Left hindlimb (tissue), 1 donor: ENCODE measurements at places on chromosomes 13 and 19.

DNA sequence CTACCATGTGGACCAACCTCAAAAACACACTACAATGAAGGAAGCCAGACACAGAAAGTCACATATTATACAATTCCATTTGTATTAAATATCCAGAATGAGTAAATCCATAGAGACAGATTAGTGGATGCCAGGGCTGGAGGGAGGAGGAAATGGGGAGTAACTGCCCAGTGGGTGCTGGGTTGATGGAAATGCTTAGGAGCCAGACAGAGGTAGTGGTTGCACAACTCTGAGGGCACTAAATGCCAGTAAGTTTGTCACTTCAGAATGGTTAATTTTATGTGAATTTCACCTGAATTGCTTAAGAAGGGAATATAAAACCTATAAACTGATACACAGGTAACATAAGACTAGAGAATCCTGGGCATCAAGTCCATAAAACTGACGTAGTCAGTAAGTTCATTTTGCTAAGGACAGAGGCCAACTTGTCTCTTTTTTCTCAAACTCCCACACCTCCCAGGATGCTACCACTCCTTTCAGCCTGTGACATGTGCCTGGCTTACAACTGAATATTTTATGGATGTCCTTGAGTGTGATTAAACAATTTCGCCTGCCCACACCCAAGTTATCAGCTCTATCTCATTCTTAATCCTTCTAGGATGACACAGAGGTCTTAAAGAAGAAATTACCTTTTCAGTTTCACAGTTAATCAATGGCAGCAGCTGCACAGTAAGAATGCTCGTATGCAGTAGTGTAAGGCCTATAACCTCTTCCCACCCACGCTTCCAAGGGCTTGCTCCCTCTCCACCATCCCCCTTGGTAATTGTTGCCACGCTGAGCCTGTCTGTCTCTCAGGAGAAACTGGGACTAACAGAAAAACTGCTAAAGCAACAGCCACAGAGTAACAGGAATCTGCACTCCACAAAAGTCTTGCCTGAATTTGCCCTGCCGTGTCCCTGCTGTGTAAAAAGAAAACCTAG, 5.9 kb upstream of the MLNR start:
- DNase-seq, result no peak

- DNase-seq, result no peak
Measured at GRCh38 chr13:95002126-95002525, 289.8 kb upstream of the SOX21 start.

- no peak for DNase-seq
Measured at GRCh38 chr13:25802579-25802978, 249.2 kb downstream of the SHISA2 start.

DNA sequence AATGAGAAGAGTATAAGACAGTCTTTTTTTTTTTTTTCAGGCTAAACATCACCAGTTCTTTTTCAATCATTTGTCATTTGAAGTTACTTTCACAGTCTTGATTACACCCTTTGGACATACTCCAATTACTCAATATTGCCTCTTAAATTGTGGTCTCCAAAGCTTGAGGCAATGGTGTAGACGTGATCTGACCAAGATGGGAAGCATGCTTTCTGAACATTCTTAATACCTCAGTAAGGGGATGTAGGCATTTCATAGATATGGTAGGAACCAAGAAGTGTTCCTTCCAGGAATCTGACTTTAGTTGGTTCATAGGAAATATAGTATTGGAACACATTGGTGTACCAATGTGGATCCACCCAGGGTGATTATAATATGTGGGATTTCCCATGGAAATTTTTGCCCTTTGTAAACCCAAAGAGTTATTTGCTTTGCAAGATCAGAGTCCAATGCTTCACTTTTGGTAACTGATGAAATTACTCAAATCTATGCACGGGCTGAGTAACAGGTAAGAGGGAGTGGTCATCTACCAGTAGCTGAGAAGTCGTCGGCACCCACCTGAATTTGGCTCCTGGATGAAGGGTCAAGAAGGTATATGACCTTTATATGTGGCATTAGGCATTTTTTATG, 62.2 kb downstream of the ERCC5 start:
- no peak for DNase-seq

GRCh38 chr19:6376512-6377190, 918 bp upstream of the PSPN start:
- no peak for DNase-seq

DNA sequence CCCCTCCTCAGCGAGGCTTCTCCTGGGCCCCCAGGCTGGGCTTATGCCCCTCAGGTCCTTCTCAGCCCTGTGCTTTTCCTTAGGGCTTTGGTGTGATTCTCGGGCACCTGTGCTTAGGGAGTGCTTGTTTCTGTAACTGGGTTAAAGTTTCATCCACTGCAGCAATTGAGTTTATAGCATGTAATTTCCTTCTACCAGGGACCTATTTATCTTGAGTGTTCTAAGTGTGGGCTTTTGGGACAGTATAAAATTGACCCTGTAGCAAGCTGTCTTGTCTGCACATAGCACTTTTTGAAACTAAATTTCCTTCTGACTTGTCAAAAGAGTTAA, 47.6 kb downstream of the GATAD2A start:
- DNase-seq, result no peak

DNA sequence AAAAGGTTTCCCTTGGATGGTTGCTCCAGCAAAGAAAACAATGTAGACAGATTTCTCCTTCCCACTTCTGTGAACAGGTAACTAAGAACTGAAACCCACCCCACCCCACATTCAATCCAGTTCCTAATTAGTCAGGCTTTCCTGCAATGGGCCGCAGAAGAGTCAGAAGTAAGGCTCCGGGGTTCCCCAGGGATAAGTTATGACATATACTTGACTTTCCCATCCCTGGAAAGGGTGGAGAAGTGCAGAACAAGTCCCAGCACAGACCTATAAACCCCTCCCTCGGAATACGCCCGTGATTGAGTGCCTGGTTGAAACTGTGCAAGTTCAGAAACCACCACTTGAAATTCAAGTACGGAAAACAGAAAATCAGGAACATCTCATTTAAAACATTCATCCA, 24.9 kb downstream of the RCBTB2 start:
- DNase-seq, result no peak

DNA sequence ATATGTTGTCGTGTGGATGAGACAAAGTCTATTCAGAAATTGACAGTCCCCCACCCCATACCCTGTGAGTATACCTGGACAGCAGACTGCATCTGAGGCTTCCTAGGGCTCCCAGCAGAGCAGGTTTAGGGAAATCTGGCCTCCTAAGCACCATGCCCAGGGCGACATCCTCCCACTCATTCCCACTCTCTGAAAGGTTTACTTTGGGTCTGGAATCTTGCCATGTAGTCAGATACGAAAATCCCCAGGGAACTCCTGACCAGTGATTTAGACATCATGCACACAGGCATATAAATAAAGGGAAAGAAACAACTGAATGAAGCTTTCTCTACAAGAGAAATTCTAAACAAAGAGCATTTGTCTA, 717 bp upstream of the NALCN start:
- DNase-seq, result no peak

- DNase-seq, result no peak
Measured at GRCh38 chr13:45208132-45208531, 7.3 kb upstream of the KCTD4 start.

DNA sequence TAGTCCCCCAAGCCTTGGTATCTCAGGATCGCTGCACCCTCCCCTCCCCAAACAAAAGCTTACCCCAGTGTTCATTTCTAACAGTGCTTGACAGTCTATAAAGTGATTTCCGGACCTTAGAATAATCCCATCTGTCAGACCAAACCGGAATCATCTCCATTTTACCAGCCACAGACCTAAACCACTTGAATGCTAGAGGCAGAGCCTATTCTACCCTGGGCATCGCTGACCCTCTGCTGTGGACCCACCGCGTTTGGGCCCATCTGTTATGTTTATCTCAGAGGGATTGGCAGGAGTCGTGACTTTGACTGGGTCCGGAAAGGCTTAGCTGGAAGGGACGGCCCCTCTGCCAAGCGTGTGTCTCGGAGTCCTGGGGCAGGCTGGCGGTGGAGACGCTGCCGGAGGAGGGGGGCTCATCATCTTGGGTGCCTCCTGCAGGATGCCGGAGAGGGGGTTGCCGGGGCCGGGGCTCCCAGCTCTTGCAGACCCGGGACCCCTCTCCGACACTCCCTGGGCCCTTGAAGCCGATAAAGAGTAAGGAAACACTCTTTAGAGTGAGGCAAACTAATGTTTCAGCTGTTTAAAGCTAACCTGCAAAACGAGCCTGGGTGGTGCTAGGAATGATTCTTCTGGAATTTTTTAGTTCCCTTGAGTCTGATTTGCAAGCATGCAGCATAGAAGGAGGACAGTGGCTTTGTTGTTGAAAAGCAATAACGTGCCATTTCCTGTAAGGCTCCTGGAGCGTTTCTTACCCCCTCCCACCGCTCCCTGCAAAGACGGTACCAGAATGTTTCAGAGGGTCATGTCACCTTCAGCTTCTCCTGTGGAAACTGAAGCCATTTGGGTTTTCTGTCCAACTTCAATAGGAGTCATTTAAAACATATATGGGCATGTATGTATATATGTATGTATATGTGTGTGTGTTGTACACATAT, 1.3 kb downstream of the SLC25A42 start:
- no peak for DNase-seq

- DNase-seq, result no peak
Measured at GRCh38 chr13:88042489-88042888, 371.3 kb downstream of the SLITRK5 start.

GRCh38 chr13:104198801-104199200, 1132.6 kb upstream of the SLC10A2 start:
- DNase-seq, result no peak

DNA sequence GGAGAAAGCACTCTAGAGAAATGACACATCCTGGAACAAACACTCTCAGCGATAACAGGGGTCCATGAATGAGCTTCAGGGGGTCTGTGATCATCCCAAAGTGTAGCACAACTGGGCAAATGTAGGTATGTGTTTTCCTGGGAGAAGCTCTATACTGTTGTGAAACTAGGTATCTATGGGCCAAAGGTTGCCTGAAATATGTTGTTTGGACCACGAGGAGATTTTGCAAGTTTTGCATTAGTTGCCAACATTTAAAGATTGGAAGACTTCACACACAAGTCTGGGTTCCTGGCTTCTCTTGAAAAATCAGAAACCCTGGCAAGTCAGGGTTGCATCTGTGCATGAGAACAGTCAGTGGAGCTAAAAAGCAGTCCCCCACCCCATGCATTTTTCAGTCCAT, 26.7 kb upstream of the POU2F2 start:
- DNase-seq, result no peak

- no peak for DNase-seq
Measured at GRCh38 chr19:33724721-33725060, 72.0 kb upstream of the KCTD15 start.

DNA sequence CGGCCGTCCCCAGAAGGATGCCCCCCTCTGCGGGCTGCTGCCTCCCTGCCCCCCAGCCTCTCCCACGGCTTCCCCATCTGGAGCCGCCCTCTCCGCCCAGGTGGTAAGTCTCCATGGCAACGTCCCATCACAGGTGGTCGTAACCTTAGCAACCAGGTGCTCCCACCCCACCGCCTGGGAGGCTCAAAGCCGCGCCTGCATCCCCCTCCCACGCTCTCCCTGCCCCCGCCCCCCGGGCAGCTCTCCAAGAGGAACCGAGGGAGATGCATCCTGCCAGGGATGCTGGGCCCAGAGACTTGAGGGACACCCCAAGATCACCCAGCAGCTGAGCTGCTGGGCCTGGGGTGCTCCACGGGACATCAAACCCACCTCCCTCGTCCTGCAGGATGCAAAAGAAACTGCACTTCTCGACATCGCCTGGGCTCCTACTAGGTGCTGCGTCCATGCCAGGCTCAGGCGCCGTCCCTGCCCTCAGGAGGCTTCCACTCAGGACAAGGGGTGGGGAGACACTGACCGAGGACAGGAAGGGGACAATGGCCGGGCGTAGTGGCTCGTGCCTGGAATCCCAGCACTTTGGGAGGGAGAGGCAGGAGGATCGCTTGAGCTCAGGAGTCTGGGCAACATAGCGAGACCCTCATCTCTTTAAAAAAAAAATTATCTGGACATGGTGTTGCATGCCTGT, 5.0 kb upstream of the LINGO3 start:
- DNase-seq, result no peak

DNA sequence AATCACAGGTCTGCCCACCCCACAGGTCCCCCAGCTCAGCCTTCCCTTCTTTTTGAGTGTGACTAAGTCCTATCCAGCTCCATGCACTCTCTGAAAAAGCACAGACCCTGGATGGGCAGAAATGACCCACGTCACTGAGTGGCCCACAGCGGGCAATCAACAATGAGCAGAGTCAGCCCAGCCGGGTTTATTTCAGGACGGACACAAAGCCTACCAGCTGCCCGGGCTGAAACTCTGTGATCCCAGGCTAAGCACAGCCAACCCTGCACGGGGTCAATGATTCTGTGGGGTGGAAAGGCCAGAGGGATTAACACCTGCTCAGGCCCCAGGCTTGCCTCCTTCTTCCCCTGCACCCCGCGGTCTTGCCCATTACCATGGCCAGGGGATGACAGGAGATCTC, 8.4 kb downstream of the NAPA start:
- no peak for DNase-seq

GRCh38 chr13:102374233-102374632, 27.6 kb downstream of the FGF14 start:
- DNase-seq, result no peak
